ENCODE measurements at places on chromosomes 5 and 9.

DNA sequence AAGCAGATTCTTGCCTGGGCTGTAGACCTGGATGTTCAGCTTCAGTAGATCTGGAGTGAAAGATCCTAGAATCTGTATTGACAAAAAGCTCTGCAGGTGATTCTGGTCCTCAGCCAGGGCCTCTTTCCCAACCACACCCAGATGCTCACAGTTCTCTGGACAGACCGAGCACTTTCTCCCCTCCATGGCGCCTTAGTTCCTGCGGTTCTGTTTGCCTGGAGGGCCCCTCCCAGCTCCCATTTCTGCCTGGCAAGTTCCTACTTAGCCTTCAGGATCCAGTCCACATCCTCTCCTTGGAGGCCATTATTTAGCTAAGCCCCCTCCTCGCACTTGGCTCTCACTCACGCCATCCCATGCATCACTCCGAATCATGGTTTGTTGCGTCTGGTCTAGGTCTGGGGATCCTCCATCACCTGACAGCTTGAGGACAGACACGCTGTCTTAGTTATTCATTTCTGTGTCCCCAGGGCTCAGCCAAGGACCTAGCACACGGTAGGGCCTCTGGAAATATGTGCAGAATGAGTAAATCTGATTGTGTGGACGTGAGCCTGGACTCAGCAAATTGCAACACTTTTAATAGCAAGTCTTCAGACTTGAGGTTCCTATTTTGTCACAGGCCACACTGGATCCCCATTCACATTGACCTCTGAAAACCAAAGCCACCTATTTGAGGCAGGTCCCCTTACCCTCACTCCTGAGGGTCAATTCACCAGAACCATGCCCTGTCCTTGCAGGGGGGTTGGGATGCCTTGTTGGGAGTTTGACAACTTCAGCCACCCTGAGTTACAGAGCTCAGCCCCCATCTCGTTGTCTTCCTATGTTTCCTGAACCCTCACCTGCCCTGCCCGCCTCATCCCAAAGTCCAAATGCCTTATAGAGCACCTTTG is 50.7 kb downstream of the COL15A1 start:
- DNase-seq, result no peak

- DNase-seq, result peak; percentile 83
Observed at GRCh38 chr9:94259077-94259862, at the start of gene ZNF169. TSS of gene ZNF169 (plus strand) at chr9:94259298. CDS start at chr9:94278813, 19,515 bp downstream.

DNA sequence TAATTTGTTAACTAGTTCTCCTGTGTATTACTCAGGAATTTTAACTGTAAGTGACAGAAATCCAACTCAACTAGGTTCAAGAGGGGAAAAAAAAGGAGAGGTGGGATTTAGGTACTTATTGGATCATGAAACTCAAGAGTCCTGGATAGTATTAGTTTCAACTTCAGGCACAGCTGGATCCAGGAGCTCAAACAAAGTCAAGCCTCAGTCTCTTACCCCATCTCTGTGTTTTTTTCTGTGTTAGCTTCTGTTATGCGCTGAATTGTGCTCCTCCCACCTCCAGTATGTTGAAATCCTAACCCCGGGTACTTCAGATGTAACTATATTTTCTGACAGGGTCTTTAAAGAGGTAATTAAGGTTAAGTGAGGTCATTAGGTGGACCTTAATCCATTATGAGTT is 53.5 kb downstream of the SMIM23 start:
- DNase-seq, result no peak

- no peak for DNase-seq
Observed at GRCh38 chr5:113776168-113776567, 262.7 kb downstream of the YTHDC2 start.

- DNase-seq, result no peak
Observed at GRCh38 chr5:6384856-6385255, 6.5 kb upstream of the MED10 start.

GRCh38 chr9:98168941-98169488 is 23.4 kb downstream of the CORO2A start:
- peak; percentile 32 for DNase-seq

DNA sequence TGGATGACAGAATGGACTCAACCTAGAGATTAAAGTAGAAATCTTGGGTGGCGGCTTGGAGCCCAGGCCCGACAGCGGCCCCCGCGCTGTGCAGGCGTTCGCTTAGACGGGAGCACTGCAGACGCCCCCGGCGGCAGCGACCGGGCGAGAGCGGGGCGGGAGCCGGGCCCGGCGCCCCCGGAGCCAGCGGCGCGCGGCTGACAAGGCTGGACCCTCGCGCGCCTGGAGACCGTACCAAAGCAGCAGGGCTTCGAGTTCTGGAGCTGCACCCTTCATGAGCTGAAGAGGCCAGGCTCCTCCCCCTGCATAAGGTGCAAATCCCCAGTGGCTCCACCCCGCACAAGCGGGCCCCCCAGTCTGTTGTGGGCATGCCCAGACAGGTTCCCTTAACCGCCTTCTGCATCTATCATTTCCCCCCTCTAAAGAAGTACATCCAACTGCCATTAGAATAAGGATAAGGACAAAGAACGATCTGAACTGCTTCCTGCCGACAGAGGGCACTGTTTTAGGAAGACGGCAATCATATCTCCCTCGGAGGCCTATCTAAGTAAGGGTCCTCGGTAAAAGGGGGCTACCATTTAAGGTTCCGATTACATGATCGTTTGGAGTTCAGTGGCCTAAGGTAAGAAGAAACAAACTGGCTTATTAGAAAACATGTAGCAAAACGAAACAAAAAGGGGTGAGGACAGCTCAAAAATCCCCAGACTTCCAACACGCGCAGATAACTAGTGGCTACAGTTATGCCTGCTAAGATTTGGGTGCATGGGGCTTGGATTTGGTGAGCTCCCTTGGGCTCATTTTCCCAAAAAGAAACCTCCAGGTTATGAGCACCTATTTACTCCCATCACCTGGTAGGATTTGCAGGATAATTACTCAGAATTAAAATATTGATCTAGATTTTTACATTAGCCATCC is 66.3 kb downstream of the RGMB start:
- no peak for DNase-seq

GRCh38 chr5:383621-384020 is 59.4 kb upstream of the EXOC3 start:
- DNase-seq, result no peak

DNA sequence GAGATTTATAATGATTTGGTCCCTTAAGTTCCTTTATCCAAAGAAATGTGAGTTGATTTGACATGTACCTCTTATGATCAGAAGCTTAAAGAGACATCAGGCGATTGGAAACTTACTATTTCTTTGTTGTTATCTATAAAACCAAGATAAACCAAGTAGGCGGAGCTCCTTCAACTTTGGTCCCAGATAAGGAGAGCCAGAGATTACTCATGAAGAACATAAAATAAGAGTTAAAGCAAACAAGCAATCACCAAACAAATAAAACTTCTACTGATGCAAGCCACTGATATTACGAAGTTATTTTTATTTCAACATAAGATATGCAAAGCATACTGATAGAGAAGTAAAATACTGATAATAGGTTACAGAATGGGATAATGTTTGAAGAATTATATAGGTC is 141.5 kb upstream of the CDH18 start:
- DNase-seq, result no peak
